Ureter (tissue), 1 donor: ENCODE measurements at places on chromosomes 5 and 9. TPM values are rescaled to one million over a fixed set of nuclear protein-coding genes. Genes with fewer than 3 reads are reported as not detected.

Gene SLCO6A1
- not detected for total RNA-seq

Gene LSM11
- 3.6 TPM for total RNA-seq

GRCh38 chr9:129875687-129876395 is 40.6 kb downstream of the USP20 start:
- DNase-seq = no peak

DNA sequence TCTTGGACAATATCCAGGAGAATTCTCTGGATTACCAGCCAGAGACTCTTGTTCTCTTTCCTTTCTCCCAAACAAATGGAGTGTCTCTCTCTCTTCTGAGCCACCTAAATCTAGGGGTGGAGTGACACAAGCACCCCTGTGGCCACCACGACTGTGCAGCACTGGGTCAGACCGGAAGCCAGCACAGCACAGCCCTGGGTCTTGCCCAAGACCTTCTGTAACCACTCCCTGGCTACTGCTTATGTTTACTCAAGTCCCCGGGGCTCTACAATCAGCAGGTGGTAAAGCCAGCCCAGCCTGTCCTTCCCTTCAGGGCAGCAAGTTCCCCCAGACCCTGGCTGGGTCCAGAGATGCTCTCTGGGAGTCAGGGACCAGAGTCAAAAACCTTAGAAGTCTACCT is 110.0 kb upstream of the TUT7 start:
- no peak for DNase-seq

DNA sequence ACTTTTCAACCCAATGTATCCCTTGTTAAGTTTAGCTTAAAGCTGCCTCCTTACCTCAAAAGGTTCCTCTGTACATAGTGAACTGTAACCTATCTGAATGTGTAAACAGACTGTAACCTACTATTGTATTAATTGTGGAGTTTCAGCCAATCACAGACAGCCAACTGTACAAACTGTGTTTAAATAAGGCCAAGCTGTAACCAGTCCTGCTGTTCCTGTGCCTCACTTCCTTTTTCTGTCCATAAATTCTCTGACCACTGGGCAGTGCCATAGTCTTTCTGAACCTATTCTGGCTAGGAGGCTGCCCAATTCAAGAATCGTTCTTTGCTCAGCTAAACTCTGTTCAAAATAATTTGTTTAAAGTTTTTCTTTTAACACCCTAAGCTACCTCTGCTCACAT is 74.7 kb upstream of the DAPK1 start:
- no peak for DNase-seq

GRCh38 chr9:103839197-103839596 is 254.9 kb upstream of the SMC2 start:
- no peak for DNase-seq

- DNase-seq = no peak
Measured at GRCh38 chr9:132404228-132404881, 2.3 kb downstream of the TTF1 start.

DNA sequence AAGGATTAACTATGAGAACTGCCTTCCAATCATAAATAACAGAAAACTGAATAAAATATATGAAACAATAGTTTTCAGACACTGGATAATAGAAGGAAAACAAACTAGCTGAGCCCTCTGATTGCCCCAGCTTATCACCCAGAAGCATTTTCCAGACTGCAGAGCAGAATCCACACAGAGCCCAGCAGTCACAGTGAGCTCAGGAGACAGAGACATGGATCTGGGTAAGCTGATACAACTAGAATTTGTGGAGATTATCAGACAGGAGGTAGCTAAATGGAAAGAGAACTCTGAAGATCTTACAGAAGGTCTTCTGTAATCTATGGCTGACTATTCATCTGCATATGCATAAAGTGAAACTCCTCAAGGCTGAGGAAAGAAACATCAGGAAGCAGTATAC is 128.8 kb downstream of the NR2F1-AS1 start:
- no peak for DNase-seq
